AG09319 (cell line): ENCODE measurements at places on chromosomes 2 and 18.
A peak's percentile ranks its signal among the peaks of the same experiment; 100 is the strongest.

DNA sequence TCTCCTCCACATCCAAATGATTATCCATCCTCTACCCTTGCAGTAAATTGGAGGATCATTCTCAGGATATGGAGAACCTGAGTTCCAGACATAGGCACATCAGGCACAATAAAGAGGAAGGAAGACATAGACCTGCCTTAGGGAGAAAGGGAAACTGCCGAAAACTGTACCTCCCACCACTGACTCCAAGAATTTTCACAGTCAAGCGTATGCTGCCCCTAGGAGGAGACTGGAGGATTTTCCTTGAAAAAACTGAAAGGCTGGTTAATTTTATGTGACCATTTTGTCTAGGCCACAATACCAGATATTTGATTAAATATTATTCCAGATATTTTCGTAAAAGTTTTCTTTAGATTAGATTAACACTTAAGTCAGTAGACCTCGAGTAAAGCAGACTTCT is 638.5 kb upstream of the PKDCC start:
- DNase-seq = no peak

DNA sequence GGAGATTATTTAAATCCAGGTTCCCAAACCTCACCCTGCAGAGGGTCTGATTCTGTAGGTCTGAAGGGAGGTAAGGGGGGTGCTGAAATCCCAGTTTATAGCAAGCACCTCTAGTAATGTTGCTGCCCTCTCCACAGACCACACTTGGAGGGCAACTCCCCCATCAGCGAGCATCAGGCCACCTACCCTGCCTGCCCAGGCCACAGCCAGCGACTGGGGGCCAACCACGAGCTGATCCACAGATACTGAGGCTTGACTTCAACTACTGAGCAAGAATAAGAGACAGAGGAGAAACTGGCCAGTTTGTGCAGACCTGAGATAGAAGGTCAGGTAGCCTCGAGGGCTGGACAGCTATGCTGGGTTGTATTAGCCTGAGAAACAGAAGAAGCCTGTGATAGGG is 36.3 kb upstream of the LBH start:
- no peak for DNase-seq

DNA sequence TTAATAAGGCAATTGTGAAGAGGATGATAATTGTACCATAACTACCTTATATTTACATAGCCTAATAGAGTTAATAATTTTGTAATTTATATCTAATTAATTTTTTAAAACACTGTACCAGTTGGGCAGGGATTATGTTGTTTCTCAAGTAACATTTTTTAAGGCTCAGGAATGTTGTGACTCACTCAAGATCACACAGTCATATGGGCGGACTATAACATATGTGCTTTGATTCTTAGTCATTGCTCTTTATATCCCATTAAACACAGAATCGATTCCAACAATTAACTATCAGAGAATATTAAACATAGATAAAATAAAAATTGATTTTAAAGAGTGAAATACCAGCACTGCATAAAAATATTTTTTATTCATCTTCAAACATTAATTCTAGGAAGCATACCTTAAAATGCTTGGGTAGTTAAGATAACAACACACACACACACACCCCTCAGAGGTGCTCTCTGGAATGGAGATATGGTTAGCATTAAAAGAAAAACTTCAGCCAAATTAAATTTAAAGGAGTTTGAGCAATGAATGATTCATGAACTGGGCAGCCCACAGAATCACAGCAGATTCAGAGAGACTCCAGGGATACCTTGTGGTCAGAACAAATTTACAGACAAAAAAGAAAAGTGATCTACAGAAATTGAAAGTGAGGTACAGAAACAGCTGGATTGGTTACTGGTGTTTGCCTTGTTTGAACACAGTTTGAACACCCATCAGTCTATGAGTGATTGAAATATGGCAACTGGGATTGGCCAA is 869.4 kb upstream of the ID2 start:
- peak; percentile 10 for DNase-seq

DNA sequence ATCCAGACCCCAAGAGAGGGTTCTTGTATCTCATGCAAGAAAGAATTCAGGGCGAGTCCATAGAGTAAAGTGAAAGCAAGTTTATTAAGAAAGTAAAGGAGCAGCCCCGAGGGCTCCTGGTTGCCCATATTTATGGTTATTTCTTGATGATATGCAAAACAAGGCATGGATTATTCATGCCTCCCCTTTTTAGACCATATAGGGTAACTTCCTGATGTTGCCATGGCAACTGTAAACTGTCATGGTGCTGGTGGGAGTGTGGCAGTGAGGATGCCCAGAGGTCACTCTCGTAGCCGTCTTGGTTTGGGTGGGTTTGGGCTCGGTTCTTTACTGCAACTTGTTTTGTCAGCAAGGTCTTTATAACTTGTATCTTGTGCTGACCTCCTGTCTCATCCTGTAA is 750.2 kb upstream of the FANCL start:
- no peak for DNase-seq

- no peak for DNase-seq
These were observed 213.4 kb downstream of the NEDD4L start for GRCh38 chr18:58257461-58257860.
